ENCODE measurements at places on chromosomes 13 and 19. TPM values are rescaled to one million over a fixed set of nuclear protein-coding genes. Genes with fewer than 3 reads are reported as not detected.

DNA sequence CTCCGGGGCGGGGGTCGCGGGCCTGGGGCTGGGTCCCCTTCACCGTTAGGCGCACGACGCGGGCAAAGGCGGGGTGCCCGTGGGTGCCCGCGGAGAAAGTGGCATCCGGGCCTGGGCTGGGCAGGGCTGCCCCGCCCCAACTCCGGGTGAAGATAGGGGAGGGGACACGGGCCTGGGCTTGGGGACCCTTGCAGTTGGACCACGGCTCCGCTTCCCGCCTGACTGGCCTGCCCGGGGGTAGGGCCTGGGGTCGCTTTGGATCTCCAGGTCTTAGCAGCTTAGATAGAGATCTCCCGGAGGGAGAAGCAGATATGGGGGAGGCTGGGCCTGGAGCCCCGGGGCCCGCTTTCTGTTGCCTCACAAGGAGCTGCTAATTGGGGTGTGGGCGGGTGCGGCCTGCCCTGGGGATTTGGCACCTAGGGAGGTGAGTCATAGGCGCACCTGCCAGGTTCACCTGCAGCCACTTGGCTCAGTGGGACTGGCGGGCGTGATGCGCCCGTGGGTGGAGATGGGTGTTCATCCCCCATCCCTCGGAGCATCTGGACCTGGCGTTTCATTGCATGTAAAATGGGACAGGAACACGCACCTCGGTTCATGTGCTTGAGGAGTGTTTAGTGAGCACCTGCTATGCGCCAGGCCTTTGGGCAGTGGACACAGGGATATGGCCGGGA, 585 bp downstream of the MAP1S start:
- no peaks in the 10 kb centered on the region for H3K27me3 ChIP-seq
- H3K27ac ChIP-seq = peak overlapping the region; percentile 45
- peaks cover 9% of the 10 kb centered on the region for H3K4me1 ChIP-seq
- H3K4me3 ChIP-seq = peak overlapping the region; percentile 76

The TMEM255B gene
- 26.3 TPM for total RNA-seq

- no peak overlapping the region for H3K4me3 ChIP-seq
- DNase-seq = no peak
- no peaks in the 10 kb centered on the region for H3K36me3 ChIP-seq
- H3K27me3 ChIP-seq = no peaks in the 10 kb centered on the region
Measured at GRCh38 chr19:18453269-18454024, 15.5 kb upstream of the ISYNA1 start.

DNA sequence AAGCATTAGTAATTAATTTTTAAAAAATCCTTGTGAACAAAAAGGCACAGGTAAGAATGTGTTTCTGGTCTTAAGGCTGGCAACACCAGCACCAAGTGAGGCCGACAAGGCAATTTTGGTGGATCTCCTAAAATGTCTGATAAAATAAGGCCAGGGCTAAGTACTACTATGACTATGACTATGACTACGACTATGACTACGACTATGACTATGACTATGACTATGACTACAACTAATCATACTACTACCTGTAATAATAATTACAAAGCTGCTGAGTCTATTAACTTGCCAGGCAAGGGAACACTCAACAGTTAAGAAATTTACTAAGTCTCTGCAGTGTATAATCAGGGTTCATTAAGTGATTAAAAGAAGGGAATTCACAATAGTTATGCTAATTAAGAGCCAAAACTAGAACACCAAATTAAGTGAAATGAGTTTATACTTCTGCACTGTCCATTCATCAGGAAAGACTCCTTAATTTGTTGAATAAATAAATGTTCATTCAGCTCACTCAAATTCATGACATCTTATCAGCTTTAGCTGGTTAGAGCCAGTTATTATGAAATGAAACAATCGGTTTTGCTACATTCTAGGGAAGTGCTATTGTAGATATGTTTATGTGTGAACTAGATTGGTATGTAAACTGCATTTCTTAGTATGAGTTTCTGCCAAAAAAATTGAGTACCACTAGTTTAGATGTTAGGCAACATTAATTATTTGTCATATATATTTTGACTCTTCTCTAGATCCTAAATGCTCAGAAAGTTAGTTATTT, 1626.2 kb upstream of the PCDH20 start:
- no peak for DNase-seq

Data from Panc1 (cell line).